ENCODE measurements at places on chromosomes 7 and 10.

- DNase-seq = no peak
These were observed 10.1 kb downstream of the AQP1 start for GRCh38 chr7:30921540-30922401.

- peak; percentile 23 for DNase-seq
These were observed 19.8 kb downstream of the CDK1 start for GRCh38 chr10:60798031-60798430.

DNA sequence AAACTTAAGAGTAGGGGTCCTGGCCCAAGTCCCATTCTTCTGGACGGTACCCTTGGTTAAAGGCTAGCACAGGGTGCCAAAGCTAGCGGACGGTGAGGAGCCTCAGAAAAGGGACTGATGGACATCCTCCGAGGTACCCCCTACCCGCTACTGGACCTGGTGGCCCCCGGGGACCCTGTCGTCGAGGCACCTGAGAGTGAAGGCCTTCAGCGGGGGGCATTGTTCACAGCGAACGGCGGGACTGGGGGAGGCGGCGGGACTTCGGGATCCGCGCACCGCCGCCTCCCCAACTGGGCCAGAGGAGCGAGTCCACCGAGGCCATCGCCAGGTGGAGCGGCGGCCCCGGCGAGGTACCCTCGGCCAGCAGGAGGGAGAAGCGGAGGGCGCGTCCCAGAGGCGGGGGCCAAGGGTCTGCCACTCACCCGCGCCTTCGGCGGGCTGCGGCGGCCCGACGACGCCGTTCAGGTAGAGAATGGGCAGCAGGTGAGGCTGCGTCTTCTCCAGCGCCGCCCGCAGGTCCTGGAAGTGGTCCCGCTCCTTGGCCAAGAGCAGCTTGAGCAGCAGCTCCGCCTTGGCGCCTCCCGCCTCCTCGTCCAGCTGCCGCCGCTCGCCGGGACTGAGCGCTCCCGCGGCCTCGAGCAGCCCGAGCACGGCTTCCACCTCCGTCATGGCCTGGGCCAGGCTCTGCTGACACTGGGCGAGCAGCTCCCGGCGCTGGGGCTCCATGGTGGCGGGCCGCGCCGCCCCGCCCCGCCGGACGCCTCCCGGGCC, 575 bp downstream of the DLG5 start:
- DNase-seq = peak; percentile 66

GRCh38 chr7:51080216-51080615, 236.4 kb downstream of the COBL start:
- DNase-seq = no peak

DNA sequence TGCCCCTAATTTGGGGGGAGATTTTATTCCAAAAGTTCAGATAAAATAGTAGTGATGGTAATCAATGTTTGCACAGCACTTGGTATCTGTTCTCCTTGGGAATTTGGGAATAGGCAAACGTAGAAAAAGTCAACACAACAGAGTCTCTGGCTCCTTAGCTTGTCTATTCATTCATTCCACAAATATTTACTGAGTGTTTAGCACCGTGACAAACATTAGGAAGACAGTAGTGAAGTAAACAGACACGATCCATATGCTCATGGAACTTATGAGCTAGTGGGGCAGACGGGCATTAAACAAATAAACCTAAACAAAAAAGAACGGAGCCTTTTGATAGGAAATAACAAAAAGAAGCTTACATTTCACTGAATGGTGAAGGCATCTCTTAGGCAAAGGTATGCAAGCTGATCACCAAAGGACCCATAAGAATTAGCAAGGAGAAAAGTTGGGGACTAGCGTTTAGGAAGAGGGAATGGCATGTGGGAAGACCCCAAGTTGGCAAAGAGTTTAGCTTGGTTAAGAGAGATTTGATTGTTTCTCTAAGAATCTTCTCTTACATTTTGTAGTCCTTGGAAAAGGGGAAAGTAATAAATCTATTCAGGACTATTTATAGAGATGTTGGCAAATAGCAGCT, 243.9 kb upstream of the NPY start:
- no peak for DNase-seq

GRCh38 chr7:121904120-121904519, 31.2 kb downstream of the PTPRZ1 start:
- DNase-seq = no peak

- DNase-seq = no peak
These were observed 69.6 kb upstream of the HDAC9 start for GRCh38 chr7:18425838-18426445.

GRCh38 chr7:131578602-131579001, 22.2 kb upstream of the PODXL start:
- no peak for DNase-seq

GRCh38 chr10:127939786-127940330, 33.0 kb downstream of the PTPRE start:
- no peak for DNase-seq

DNA sequence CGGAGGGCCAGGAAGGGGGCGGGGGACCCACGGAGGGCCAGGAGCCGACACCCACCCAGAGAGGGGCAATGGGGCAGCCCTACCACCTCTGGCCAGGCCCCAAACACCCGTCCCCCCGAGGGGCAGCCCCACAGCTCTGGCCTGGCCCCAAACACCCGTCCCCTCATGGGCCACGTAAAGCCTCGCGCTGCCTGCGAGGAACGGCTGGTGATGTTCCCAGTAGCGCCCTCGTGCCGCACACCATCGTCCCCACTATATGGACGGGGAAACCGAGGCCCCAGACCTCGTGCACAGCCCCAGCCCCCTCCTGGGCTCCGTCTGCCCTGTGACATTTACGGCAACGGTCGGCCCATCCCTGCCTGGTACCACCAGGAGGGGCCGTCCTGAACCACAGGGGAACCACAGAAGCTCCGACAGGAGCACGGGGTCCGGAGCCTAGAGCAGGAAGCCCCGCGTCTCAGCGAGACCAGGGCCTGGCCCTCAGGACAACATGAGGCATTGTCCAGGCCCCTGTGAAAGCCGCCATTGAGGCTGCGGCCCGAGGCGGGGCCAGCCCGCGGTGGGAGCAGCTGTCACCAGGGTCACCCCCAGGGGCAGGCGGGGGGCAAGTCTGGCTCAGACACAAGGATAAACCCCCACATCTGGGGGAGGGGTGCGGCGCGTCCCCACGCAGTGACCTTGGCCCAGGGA, 35.6 kb downstream of the GET4 start:
- no peak for DNase-seq

- DNase-seq = no peak
These were observed 8.8 kb upstream of the ZMIZ1 start for GRCh38 chr10:79059859-79060379.

GRCh38 chr7:151871904-151872303, 5.0 kb downstream of the PRKAG2 start:
- no peak for DNase-seq

- DNase-seq = peak; percentile 2
These were observed 72.1 kb upstream of the NANOS1 start for GRCh38 chr10:118957443-118957825.

- DNase-seq = no peak
These were observed 4.0 kb upstream of the TMEM236 start for GRCh38 chr10:17747883-17748550.

- DNase-seq = no peak
These were observed 272.9 kb downstream of the MAGI2 start for GRCh38 chr7:79180533-79180932.

DNA sequence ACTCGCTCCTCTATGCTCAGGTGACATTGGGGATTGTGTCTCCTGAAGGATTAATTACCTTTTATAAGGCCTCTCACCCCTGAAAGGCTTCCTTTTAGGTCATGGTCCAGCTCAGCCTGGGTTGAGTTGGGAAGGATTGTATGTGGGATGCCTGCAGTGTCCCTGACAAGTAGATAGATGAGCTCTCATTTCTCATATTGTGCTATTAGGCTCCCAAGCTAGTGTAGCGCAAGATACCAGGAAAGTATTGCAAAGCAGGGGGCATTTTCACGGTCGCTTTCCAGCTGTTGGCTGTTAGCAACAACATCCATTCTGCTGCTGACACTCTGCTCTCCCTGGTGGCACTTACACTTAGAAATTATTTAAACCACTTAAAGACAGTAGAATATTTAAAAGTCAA, 31.9 kb downstream of the NXPH1 start:
- no peak for DNase-seq

DNA sequence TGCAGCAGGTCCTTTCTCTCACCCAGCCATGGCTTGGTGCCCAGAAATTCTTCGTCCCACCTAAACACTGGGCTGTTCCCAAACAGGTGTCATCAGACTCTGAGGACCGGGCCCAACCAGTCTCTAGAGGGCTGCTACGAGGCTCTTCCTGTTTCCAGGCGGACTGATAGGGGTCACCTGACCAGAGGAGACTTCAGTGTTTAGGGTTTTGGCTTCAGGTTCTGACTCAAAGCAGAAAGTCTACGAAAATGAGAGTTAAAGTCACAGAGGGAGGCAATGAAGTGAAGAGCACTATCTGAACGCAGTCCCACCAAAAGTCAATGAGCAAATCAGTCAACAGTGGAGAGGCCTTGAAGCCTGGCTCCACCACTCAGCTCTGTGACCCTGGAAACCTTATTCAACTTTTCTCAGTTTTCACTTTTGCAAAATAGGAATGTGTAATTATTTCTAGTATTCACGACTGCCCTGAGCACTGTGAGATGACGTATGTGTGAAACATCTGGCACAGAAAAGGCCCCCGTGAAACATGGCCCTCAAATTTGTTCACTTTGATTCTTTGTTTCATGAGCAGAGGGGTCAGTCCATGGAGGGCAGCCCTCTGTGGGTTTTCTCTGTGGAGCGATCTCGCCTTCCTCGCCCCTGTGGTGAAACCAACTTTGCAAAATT, 189.9 kb upstream of the PDE1C start:
- DNase-seq = no peak

DNA sequence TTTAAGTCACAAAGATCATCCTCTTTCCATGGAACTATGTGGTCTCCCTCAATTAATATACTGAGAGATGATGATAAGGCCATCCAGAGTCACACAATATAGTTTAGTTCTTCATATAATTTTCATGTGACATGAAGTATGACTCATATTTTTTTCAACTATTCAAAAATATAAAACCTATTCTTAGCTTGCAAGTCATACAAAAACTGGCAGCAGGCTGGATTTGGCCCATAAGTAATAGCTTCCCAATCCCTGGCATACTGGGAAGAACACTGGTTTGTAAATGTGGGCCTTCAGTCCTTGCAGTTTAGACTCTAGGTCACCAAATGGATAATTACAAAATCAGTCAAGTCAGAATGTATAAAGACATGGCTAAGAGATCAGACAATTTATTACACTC, 356.6 kb downstream of the PPP1R3A start:
- DNase-seq = no peak

DNA sequence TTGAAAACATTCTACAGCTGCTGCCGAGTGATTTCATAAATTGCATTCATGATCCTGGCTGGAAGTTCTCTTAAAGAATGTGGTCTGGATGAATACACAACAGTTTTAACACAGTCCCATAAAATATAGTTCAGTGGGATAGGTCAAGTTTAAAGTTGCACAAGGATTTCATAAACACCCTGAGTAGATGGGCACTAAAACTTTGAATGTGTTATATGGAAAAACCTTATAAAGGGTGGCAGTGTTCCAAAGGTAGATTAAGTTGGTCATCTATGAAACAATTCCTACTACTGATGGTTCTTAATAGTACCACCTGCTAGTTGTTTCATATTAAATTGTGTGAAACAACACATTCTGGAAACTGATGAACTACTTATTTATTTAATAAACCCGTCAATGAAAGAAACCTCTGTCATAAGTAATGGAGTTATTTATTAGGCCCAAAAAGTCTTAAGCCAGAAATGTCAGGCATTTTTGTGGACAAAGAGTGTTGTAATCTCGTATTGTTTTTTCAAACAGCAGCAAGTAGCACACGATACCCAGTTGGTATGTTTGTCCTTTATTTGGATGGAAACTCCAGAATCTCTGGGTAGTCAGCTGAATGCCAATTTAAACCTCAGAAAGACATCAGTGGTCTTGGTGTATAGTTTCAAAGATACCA, 14.3 kb upstream of the RPA3 start:
- DNase-seq = no peak

DNA sequence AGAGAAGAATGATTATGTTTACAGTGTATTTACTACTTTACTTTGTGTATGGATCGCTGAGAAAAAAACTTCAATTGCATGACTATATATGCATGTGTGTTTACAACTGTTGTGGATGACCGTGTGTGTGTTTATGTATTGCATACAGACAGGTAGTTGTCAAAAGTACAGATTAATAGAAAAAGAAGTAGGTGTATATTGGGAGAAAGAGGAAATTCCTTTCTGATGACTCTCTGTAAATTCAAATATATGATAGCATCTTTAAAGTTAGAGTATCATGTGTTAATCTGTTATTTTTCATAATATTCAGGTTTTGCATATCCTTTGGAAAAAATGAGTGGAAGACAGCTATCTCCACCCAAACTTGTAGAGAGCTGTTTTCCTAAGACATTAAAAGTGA, 160.4 kb upstream of the AGR3 start:
- no peak for DNase-seq

DNA sequence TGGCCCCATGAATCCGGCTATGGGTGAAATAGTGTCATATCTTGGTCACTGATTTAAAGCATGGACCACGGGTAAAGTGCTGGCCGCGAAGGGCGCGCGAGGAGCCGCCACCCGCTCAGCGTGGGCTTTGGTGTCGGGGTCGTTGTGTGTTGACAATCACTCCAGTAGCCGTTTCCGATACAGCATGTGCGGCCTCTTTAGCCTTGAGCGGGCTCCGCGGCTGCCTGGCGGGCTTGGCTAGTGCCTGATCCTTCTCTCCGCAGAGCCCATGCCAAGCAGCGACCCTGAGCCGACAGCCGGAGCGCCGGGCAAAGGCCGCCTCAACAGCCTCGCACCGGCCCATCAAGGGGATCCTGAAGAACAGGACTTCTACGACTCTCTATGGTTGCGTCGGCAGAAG, 105.9 kb downstream of the SLC37A3 start:
- DNase-seq = no peak

DNA sequence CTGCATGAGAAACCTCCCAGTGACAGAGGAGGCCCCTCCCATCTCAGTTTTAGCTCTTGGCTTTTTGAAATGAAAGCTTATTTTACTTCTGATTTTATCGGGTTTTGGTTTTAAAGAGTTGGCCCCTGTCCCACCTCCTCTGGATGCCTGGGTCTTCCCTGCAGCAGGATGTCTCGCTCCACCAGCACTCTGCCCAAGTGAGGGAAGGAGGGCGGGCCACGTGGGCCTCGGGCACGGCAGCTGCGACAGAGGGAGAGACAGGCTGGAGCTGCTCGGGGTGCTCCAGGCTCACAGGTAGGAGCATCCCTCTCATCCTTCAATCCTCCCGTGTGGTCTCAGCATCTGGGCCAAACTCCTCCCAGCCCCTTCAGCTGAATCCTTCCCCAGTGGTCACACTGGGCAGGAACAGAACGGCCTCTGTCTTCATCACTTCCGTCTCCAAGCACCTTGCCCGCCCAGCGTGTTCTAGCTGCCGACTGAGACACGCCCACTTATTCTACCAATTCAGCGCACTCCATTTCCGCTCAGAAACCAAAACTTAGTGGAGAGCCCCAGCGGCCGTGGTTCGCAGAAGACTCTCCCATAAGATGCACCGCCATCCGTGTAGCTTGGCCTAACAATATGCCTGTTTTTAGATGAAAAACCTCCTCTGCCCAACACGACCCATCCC, 222.9 kb downstream of the GLRX3 start:
- no peak for DNase-seq

- no peak for DNase-seq
These were observed 11.1 kb downstream of the HTR7 start for GRCh38 chr10:90846746-90847145.

GRCh38 chr10:79282388-79282787, 64.9 kb upstream of the PPIF start:
- DNase-seq = no peak

- no peak for DNase-seq
These were observed 19.3 kb downstream of the AP5Z1 start for GRCh38 chr7:4794591-4795350.

Data from WERI-Rb-1 (cell line).